GM12892 (cell line): ENCODE measurements at places on chromosomes 7 and 10.

- DNase-seq = no peak
These were observed 38.9 kb upstream of the ANKRD1 start for GRCh38 chr10:90959826-90960225.

DNA sequence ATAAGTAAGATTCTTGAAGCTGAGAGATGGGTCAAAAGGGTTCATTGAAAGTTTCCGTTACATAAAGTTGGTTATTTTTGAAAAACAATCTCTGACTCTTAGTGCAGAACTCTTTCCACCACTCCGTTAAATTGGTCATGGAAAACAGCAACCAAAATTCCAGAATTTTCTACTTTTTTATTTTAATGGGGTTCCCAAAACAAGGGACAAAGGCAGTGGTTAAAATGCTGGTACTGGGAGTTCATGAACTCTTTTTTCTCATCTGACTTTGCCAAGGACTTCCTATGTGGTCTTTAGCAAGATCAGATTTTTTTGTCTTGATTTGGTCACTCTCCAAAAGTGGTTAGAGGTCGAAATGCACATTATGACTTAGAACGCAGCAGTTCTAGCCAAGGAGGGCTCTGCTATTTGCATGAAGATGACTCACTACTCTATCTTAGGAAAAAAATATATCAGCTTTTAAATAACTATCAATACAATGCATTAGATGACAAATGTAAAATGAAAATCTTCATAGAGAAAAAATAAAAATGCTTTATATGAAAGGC is 145.7 kb downstream of the REEP3 start:
- peak; percentile 27 for DNase-seq

GRCh38 chr7:116232350-116232749 is 22.0 kb downstream of the TES start:
- no peak for DNase-seq

DNA sequence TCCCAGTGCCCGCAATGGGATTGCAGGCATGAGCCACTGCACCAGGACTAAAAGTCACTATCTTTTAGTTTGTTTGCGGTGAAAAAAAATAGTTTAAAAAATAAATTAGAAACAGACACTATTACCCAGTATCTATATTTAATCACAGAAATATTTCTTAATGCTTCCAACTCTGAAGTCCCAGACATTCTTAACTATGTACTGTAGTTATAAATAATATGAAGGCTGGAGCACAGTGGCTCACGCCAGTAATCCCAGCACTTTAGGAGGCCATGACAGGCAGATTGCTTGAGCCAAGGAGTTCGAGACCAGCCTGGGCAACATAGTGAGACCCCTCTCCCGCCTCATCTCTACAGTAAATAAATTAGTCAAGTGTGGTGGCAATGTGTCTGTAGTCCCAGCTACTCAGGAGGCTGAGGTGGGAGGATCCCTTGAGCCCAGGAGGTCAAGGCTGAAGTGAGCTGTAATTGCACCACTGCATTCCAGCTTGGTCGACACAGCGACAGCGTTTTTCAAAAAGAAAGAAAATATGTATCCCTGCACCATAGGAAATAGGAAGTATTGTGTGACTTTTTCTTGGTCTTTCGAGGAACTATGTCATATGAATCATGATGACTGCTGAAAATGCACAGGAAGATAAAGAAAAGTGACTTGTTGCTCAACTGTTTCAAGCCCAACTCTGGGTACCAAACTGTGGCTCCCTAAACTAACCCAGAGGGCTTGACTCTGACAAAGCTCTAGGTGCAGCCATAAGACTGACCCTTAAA is 74.9 kb upstream of the STEAP1B start:
- DNase-seq = no peak

GRCh38 chr10:28676326-28676967 is 874 bp upstream of the BAMBI start:
- DNase-seq = no peak

DNA sequence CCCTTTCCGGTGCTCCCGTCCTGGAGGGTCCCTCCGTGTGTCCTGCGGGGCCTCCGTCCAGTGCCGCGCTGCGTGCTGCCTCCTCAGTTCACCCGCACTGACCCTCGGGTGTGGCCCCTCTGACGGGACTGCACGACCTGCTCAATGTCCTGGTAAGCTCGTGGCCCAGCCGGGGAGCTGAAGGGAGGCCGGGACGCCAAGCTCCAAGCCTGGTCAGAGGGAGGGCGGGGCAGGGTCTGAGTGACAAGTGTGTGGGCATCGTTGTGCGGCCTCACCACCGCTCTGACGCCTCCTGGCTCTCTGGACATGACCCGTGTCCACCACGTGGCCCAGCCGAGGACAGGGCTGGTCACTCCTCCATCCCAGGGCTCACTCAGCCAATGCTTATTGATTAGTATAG is 25.9 kb downstream of the FAM20C start:
- DNase-seq = no peak

DNA sequence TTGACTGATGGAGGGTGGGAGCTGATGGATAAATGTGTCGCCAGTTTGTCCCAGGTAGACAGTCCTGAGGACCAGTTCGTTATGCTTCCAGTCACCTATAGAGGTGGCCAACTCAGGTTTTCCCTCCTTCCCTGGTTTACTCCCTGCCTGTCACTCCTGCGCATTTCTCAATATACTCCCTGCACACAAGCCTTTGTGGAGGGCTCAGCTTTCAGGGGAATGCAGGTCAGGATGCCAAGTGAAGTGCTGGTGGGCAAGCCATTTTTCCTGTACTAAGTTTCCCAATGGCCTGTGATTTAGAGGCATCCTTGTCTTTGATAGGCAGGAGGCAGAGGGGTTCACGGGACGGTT is 473.5 kb upstream of the ZMIZ1 start:
- DNase-seq = no peak

GRCh38 chr7:28239823-28240204 is 59.2 kb upstream of the JAZF1 start:
- DNase-seq = no peak

DNA sequence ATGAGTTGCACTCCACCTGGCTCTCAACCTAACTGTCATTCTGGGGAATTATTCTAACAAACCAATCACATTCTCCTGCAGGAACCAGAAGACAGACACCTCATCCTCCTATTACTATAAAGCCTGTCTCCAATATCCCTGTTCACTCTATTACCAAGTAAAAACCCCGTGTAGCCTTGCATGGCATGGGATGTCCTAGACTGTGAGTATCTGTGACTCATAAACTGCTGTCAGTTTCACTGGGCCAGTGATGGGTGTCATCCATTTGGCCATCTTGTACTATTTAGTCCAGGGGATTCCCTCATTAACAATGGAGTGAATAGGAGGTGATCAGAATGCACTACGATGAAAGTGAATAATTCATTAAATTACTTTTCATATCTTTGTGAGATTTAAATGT is 608.7 kb downstream of the DNAJB9 start:
- no peak for DNase-seq

- no peak for DNase-seq
These were observed 44.2 kb upstream of the TES start for GRCh38 chr7:116166156-116166555.

- DNase-seq = no peak
These were observed 175.9 kb downstream of the BAMBI start for GRCh38 chr10:28853195-28853594.

- no peak for DNase-seq
These were observed 2.7 kb upstream of the PAX4 start for GRCh38 chr7:127620406-127621233.

DNA sequence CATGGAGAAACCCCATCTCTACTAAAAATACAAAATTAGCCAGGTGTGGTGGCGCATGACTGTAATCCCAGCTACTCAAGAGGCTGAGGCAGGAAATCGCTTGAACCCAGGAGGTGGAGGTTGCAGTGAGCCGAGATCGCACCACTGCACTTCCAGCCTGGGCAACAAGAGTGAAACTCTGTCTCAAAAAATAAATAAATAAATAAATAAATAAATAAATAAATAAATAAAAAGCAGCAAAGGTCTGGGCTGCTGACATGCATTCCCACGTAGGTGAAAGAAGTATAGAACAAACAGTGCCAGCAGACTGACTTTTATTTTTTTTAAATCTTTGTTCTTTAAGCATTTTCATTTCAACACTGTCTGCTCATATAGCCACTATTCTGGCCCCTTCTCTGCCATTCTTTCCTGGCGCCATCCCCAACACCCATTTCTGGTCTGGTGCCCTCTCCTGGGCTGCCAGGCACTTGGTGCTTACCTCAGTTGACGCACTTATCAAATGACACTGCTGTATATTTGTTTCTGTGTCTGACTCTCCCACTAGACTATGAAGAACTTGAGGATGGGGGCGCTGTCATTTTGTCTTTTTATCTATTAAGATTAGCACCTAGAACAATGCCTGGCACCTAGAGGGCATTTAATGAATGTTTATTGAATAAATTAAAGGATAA is 15.6 kb downstream of the FAM107B start:
- no peak for DNase-seq

DNA sequence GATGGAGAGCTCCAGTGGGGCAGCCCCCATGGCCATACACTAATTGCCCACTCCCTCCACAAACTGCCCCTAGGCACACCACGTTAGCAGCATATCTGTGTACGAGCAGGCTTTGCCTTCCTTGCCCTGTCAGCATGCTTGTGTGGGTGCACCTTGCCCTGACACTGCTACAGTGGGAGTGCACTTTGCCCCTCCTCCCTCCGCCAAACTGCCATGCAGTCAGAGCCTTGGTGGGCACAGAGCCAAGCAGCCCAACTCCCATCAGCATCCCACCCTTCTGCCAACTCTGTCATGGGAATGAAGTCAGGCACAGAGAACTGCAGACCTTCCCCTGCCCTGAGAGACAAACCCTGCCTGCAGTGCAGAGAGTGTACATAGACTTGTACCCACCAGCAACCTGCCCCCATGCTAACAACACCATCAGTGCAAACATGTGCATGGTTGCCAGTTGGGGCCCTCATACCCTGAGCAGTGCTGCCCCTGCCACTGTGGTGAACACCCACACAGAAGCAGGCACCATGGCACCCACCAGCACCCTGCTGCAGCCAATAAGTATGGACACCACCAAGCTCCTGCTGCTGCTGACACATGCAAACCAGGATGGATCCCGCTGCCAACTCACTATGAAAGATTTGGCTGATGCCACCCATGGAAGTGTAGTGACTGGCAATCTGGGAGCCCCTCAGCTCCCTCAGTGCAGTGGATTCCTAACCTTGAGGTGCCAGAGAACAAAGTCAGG is 1197.7 kb upstream of the CELF2 start:
- no peak for DNase-seq

DNA sequence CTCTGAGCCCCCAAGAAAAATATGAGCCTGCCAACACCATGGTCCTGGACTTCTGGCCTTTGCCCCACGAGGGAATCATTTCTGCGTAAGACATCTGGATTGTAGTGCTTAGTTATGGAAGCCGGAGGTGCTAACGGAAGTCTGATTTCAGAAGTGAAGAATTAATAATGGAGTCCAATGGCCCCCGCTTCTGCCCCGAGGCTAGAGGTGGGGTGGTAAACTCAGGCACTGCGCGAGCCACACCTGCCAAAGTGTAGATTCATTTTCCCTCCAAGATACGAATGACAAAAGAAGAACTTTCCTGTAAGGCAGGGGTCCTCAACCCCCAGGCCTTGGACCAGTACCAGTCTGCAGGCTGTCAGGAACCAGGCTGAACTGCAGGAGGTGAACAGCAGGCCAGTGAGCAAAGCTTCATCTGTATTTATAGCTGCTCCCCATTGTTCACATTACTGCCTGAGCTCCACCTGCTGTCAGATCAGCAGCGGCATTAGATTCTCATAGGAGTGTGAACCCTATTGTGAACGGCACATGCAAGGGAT is 22.3 kb downstream of the CNPY1 start:
- DNase-seq = no peak

- no peak for DNase-seq
These were observed 3.4 kb downstream of the LRRC27 start for GRCh38 chr10:132335189-132336063.

DNA sequence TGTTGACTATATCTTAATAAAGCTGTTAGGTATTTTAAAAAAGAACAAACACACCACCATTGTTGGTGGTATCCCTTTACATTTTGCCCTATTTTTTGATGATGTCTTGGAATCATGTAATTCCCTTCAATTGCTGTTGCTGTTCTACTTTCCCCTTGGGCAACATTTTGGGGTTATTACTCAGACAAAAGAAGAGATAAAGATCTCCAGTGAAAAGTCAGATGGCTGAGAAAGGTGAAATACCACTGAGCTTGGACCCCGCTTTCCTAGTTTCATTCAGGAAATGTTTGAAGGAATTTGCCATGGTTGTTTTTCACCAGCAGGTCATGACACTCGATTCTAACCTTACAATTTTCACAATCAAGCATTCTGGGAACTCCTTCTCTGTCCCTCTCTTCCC is 84.6 kb downstream of the MACC1 start:
- DNase-seq = no peak

- DNase-seq = no peak
These were observed 72.7 kb upstream of the MRLN start for GRCh38 chr10:59825932-59826331.

DNA sequence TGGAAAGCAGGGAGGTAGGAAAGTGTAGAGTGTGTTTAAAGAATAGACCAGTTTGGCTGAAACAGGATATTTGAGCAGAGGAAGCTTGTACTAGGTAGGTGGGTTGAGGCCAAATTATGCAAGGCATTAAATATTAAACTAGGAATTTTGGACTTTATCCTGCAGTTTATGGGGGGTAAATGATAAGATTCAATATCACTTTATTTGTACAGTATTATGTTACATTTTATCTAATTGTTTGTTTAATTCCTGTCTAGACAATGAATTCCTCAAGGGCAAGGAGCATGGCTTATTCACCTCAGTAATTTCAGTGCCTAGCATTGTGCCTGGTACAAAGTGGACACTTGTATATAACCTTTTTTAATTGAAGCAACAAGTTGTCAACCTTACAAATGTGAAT is 125.9 kb downstream of the CFTR start:
- no peak for DNase-seq

- no peak for DNase-seq
These were observed 72.3 kb downstream of the FAS start for GRCh38 chr10:89062861-89063260.

GRCh38 chr10:101223274-101224059 is 5.8 kb downstream of the LBX1 start:
- DNase-seq = no peak

- no peak for DNase-seq
These were observed 89.8 kb downstream of the KIAA1549 start for GRCh38 chr7:138891446-138891810.

DNA sequence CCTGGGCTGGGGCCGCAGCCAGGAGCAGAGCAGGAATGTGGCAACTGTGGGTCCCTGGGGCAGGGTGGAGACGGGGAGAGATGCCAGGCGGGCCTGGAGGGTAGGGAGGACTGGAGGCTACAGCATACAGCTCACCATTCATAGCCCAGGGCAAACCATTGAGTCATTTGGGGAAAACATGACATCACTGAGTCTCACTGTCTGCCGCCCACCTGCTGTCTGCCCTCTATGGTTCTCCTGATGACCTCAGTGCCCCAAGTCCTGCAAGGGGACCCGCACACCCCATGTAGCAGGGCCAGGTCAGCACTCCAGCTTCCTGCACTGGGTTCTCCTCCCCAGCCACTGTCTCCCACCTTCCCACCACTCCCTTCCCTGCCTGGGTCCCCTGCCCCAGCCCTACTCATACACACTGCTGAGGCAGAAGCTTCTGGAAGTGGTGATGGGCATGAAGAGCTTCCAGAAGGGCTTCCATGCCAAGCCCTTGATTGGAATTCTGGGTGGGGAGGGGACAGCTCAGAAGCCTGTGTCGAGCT is 10.4 kb downstream of the CHST3 start:
- peak; percentile 60 for DNase-seq
